ENCODE measurements at places on chromosomes 7 and 10. TPM values are rescaled to one million over a fixed set of nuclear protein-coding genes. Genes with fewer than 3 reads are reported as not detected.

NODAL gene
- total RNA-seq: 0.49 TPM

- no peak for DNase-seq
These were observed 27.7 kb downstream of the PHYH start for GRCh38 chr10:13272164-13272571.

DNA sequence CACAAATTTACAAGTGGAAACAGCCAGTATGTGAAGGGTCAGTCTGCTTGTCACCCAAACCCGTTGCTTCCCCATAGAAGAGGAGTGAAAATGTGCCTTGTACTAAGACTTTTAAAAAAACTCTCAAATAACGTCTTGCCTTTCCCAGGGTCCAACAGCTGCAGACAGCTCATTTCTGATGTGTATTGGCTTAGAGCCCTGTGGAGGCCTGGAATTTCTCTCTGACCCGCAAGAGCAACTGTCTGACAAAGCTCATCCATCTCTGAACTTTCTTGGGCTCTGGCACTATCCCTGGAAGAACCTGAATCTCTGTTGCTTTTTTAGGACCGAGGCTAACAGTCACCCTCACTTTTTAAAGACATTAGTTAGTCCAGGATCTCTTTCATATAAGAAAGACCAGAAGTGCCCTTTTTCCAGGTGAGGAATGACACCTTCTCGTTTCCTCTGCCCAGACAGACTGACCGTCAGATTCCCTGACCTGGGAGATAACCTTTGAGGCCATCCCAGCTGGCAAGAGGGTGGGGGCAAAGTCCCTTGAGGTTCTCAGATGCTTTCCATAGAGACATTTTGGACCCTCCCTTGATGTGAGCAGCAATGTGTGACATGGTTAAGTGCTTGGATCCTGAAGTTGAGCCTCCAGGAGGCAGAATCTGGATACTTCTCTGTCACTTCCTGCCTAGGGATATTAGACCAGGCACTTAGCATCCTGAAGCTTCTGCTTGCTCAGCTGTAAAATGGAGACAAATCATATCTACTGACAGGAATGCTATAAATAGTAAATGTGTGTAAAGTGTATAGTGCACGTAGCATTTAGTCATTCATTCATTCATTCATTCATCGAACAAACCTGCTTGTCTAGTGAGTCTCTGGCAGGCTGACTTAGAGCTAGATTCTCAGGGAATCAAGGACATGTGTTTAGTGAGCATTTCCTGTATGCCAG is 4.5 kb upstream of the NODAL start:
- DNase-seq: no peak

AKR1C2 gene
- 0.26 TPM for total RNA-seq

UBN2 gene
- total RNA-seq: 15.7 TPM

DNA sequence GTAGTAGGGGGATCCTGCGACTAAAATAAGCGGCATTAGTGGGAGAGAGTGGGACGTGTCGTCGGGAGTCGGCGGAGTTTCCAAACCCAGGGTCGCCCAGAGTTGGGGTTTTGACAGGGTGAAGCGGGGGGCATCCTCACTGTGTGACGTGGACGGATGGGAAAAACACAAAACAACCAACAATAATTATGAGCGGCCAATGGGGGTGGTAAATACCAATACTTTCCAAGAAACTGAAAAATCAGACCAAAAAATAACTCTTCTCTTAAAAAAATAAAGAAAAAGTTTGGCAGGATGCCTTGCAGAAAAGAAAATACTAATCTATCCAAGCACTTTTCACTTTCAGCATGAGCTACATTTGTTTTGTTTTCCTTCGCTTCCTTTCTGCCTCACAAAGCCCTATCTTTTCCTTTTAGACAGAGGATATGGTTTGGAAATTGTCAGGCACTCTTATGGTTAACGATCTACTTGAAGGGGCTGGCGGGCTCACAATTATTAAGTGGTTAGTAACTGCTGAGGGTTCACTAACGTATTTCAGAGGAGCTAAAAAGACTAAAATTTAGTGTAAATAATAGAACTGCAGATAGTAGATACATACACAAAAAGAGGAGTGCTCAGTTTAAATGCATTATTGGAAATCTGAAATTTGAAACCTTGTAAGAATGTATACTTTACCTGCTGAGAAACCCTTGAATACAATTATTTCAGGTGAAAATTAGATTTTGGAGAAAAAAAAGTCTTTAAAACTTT is 802 bp upstream of the CDK6 start:
- DNase-seq: no peak

MBL2 gene
- not detected for total RNA-seq

- no peak for DNase-seq
These were observed 27.8 kb downstream of the TMEM236 start for GRCh38 chr10:17779784-17780183.

DNA sequence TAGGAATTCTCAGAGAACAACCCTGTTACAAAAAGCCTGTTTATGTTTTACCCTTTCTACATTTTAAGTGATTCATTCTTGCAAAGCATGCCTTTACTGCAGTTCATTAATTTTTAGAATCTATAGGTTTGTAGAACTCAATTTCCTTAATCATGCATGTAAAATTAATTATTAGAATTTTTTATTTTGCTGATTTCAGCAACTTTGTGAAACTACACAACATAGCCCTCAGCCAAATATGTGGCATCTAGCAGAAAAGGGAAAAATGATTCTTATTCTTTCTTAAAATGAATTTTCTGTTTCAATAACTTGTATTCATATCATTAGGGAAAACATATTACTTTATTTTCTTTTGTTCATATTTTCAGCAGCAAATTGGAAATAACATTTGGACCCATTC is 392.9 kb upstream of the PFKP start:
- DNase-seq: no peak

PITX3 gene
- total RNA-seq: not detected

GRCh38 chr10:121079226-121079625 is 228.1 kb downstream of the WDR11 start:
- DNase-seq: no peak
